Lower leg skin (tissue), 4 donors: ENCODE measurements at places on chromosomes 1 and 21.

- DNase-seq: no peak
These were observed 11.9 kb downstream of the RPL5 start for GRCh38 chr1:92843429-92844352.

GRCh38 chr1:1628754-1629429 is 3.1 kb upstream of the MMP23B start:
- DNase-seq: peak; percentile 86

- no peak for DNase-seq
These were observed 26.4 kb upstream of the EEIG2 start for GRCh38 chr1:108533351-108534083.

GRCh38 chr21:14947613-14948160 is 117.1 kb downstream of the NRIP1 start:
- no peak for DNase-seq
